GM06990 (cell line): ENCODE measurements at places on chromosomes 12 and 14.

DNA sequence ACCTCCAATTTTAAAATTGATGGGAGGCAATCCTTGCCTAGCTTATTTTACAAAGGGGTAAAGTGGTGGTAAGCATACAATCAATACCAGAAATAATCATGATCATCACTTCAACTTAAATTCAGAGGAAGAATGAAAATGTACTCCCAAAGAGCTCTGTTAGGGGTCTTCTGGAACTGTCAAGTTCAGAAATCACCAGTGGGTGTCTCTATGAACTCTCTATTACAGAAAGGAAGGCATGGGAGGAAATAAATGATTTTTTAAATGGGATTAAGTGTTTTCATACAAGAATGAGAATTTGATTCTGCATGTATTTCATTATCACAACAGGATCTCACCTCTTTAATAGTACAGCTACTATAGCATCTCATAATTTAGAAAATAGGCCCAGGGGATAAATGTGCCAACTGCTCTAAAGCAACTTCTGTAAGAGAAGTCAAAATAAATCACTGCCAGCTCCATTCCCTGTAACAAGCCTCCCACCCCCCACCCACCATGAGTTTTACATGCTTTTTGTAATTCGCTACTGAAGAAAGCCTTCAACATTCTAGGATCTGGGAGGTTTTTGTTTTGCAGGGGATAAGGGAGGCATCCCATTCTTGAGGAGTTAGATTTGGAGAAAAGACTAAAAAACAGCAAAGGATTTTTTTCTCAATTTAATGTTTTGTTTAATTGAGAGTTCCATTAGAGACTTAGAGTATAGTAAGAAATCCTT is 9.7 kb downstream of the DCP1B start:
- no peak for DNase-seq

DNA sequence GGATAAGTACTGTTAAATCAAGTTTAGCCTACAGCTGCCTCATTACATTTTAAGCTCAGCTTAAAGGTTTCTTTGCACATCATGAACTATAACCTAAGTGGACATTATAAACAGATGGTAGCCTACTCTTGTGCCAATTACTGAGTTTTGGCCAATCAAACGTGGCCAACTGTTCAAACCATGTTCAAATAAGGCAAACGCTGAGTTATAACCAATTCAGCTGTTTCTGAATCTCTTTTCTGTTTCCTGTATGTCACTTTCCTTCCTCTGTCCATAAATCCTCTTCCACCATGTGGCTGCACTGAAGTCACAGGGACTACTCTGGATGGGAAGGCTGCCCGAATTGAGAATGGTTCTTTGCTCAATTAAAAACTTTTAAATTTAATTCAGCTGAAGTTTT is 98.4 kb downstream of the BCAT1 start:
- DNase-seq, result no peak

- DNase-seq, result no peak
Observed at GRCh38 chr14:100836941-100837804, 11.3 kb downstream of the MEG3 start.

GRCh38 chr14:58772116-58772515 is 134.4 kb downstream of the DACT1 start:
- DNase-seq, result no peak

DNA sequence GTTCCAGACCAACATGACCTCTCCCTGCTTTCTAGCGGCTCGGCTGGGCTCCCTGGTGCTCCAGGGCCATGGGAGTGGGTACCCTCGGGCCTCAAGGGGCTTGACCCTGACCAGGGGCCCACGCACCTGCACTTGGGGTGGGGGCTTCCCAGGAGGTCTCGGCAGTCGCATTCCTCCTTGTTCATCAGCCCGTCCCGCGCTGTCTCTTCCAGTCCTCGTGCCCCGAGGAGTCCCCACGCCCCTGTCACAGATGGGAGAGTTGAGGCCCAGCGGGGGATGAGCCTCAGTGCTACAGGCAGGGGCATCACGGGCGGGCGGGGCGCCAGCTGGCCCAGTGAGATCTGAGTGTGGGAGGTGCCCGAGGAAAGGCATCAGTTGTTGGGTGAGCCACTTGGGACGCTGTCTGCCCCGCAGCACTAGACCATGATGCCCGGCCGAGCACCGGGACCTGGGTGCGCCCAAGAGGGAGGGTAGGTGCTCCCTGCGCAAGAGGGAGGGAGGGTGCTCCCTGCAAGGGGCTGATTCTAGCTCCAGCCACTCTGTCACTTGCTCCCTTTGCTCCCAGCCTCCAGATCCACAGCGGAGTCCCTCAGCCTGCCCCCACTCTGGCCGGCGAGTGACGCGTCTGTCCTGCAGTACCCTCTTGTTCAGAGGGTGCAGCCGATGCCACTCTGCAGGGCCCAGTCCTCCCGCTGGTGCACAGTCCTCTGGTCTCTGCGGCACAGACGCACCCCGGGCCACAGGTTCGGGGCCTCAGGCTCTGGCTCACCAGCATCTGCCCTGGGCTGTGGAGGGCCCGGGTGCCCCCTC is 23.8 kb downstream of the MMP17 start:
- DNase-seq, result no peak

- no peak for DNase-seq
Observed at GRCh38 chr12:119613319-119613936, 19.9 kb downstream of the TMEM233 start.

GRCh38 chr14:51095854-51096823 is 1.2 kb upstream of the TRIM9 start:
- no peak for DNase-seq

DNA sequence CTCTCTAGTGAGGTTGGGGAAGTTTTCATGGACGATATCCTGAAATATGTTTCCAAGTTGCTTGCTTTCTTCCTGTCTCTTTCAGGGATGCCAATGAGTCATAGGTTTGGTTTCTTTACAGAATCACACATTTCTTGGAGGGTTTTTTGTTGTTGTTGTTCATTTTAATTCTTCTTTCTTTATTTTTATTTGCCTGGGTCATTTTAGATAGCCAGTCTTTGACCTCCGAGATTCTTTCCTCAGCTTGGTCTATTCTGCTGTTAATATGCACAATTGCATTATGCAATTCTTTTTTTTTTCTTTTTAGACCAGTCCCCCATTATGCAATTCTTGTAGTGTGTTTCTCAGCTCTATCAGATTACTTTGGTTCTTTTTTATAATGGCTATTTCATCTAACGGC is 338.9 kb downstream of the AEBP2 start:
- no peak for DNase-seq

- no peak for DNase-seq
Observed at GRCh38 chr14:73243341-73243740, 6.0 kb downstream of the PAPLN start.

DNA sequence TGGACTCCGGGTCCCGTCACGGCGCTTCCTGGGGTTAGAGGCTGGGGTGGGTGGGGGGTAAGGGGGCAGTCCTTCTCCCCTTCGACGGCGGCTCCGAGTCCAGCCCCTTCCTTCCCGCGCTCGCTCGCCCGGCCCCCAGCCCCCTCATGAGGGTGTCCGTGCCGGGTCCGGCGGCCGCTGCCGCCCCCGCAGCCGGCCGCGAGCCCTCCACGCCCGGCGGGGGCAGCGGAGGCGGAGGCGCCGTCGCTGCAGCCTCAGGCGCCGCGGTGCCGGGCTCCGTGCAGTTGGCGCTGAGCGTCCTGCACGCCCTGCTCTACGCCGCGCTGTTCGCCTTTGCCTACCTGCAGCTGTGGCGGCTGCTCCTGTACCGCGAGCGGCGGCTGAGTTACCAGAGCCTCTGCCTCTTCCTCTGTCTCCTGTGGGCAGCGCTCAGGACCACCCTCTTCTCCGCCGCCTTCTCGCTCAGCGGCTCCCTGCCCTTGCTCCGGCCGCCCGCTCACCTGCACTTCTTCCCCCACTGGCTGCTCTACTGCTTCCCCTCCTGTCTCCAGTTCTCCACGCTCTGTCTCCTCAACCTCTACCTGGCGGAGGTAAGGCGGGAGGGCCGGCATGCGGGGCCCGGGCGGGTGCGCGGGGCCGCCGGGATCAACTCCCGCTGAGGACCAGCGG is 500 bp downstream of the GPR137C start:
- peak; percentile 58 for DNase-seq

DNA sequence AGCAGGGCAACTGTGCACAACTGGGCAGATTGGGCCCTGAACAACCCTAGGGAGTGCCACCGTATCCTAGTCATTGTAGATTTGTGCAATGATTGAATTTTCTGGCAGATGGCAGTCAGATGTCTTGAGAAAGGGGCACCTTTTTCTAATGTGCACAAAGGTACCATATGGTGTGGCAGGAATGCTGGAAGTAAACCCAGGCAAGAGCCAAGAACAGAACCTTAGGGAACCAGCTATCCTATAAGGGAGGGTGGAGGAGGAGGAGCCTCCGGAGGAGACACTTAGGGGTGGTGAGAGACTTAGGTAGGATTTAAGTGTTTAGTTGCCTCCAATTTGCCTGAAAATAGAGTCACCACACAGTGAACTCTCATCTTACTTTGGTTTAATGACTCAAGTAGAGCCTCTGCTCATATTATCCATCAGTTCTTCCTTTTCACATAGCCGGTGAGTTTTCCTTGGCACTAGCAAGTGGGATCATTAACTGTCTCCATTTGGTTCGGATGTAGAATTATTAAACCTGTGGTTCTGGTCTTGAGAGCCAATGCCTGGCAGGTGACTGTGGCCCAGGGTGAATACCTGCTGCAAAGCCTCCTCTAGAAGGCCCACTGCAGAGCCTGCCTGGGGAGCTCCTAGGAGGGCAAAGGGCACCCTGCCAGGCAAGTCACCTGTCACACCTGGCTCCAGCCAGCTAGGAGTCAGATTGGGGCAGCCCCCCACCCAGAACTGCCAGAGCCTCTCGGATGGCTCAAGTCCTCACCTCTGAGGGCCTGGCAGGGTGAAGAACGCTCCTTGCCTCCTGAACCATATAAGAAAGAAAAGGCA is 184.4 kb upstream of the HIF1A start:
- DNase-seq, result no peak

DNA sequence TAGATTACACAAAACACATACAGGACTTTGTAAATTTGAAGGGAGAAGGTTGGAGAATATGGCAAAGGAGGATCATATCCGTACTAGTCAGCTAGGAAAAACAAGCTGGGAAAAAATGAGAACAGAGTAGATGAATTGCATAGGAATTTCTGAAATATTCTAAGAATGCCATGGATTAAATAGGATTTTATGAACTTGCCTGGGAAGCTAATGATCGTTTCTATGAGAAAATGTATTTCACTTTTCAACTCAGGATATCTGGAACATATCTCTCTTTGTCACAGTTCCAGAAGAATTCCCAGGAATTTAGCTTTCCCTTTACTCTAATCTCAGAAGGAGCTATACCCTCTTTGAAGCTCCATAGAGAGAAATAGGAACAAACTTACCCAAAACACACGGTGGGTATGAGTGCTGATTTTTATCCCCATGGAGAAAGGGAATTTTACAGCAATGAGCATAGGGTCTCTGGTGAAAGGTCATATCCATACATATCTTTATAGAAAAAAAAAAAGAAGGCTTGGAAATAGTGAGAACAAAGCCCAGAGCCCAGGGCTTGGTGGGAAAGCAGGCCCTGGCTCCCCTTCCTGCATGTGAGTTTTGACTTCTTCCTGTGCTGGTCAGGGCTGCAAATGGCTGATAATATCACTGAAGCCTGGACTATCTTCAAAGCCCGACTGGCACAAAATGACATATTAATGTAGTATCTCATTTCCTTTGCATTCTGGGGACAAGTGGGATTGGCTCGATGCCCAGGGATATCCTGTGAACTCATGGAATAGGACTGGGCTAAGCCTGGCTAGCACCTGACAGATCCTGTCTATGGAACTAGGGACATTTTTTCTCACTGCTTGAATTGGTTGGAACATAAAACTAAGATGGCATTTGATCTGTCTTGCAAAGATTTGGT is 136.3 kb downstream of the AEBP2 start:
- DNase-seq, result no peak

GRCh38 chr14:26276757-26277156 is 321.1 kb downstream of the NOVA1 start:
- DNase-seq, result no peak

DNA sequence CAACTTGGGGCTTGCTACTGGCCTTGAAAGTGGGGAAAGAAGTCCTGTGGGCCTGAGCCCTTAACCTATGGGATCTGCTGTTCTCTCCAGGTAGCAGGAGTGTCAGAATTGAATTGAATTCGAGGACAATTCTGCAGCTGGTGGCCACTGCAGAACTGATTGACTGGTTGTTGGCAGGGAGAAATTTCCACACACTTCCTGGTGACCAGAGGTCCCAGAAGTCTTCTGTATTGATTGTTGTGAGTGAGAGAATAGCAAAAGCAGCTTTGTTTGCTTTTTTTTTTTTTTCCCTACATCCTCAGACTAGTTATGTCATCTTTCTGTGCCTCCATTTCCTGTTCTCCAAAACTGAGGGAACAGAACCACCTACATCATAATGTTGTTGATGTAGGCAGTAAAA is 64.1 kb downstream of the PRICKLE1 start:
- no peak for DNase-seq

DNA sequence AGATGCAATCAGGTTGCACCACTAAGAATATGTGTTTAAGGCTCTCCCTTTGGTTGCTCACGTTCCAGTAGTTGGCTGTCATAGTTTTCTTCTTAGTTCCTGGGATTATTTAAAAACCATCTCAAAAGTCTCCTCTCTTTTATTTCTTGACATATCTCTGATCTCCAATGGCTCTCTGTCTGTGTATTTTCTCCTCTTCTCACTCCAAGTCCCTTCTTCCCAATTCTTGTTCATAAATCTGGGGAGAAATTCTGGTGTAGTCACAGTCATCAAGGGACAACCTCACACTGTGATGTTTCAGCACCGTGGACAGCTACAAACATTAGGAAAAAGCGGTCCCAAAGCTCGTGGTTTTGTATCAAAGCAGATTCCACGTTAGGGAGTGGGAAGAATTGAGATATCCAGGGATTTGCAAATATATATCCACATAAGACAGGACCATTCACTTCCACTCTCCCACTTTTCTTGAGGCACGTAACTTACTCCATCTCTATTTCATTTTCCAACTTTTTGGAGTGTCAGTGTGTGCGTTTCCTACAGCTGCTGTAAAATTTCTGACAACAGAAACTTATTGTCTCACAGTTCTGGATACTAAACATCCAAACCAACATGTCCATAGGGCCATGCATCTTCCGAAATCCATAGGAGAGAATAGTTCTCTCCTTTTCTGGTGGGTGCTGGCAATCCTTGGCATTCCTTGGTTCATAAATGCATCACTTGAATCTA is 80.6 kb upstream of the TMEM233 start:
- no peak for DNase-seq

GRCh38 chr12:9731393-9731792 is 1.5 kb downstream of the CLECL1 start:
- DNase-seq, result no peak
